ENCODE measurements at places on chromosomes 6 and 20.

DNA sequence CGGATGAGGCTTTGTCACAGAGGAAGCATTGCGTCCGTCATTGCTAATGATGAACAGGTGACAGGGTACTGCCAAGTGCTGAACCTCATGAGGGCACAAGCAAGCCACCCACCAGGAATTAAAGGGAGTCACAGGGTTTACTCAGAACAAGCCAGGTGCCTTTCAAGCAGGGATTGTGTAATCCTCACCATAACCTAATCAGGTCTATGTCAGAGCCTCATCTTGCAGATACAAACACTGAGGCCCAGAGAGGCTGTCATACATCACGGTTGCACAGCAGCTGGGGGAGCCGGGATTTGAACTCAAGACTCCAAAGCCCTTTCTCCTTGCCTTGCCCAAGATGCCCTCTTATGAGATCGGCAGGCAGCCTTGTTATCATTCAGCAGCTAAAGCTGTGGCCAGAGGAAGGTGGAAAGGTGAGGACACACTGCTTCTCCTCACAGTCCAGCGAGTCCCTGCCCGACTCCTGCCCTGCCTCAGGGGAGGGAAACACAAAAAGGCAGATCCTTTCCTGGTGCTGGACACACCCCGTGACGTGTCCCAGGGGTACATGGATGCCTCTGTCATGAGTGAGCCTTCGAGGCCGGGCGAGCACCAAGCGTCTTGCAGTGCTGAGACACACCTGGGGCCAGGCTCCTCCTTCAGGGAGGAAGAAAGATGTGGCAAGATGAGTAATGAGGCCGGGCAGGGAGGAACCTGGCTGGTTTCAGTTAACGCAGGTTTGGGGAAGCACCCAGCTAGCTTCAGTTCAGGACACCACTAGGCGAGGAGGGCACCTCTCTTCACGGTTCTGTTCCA lies 214.9 kb downstream of the LY86 start:
- DNase-seq = no peak

DNA sequence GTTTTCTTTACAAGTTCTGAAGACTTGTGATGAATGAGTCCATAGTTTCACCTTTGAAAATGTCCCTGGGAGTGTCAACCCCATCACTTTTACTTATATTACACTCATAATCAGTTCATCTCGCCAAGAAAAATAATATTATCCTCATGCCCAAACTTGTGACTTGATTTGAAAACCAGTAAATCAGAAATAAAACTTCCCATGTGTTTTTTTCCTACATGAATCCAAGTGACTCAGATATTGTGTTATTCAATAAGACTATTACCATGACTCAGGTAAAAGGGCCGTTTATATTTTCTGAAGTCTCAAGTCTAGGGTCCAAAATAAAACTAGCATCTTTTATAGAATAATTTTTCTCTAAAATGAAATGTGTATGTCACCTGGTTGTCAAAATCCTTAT lies 15.8 kb upstream of the CYP24A1 start:
- DNase-seq = no peak

- no peak for DNase-seq
Measured at GRCh38 chr6:44193307-44193910, 23.3 kb upstream of the MYMX start.

DNA sequence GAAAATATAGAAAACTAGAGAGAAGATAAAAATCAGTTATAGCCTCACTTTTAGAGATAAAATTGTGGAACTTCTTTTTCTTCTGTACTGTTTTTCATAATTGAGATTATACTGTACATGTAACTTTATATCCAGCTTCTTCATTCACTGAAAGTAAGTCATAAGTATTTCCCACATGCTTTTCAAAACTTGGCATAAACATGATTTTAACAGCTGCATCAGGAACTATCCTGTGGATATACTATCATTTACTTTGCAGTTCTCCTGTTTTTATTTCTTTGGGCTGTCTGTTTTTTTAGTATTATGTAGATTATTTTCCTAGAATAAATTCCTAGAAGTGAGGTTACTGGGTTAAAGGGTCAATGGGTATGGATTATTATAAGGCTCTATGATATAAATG lies 14.8 kb downstream of the DSTN start:
- DNase-seq = no peak

GRCh38 chr20:64161356-64162238 lies 2.7 kb upstream of the MYT1 start:
- peak; percentile 35 for DNase-seq

DNA sequence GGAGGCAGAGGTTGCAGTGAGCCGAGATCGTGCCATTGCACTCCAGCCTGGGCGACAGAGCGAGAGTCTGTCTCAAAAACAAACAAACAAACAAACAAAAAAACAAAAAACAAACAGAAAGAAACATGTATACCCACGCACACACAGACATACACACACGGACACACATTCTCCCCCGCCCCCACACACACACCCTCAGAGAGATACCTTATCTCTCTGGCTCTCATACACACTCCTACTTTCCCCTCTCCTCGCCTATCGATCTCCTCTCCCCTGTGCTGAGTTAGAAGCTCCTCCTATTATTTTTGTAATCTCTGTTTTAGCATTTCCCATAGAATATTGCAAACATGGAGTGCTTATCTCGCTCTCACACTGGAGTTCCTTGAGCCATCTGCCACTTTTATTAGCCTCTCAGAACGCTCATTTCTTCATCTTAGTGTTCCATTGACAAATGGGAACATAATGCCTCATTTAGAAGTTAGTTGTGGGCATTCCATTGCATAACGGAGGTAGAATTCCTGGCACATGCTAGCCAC lies 144.2 kb upstream of the CITED2 start:
- no peak for DNase-seq

- DNase-seq = no peak
Measured at GRCh38 chr6:91600561-91600960, 1013.7 kb upstream of the MAP3K7 start.
